ENCODE measurements at places on chromosomes 4 and X. TPM values are rescaled to one million over a fixed set of nuclear protein-coding genes. Genes with fewer than 3 reads are reported as not detected.

- peak; percentile 26 for DNase-seq
Observed at GRCh38 chrX:40158036-40158706, 60.4 kb upstream of the BCOR start.

GRCh38 chr4:153071958-153072598, 132.2 kb upstream of the TRIM2 start:
- no peak for DNase-seq

- DNase-seq: no peak
Observed at GRCh38 chr4:114921790-114922591, 191.4 kb downstream of the NDST4 start.

GRCh38 chrX:14590216-14590615, 60.9 kb downstream of the GLRA2 start:
- DNase-seq: no peak

Gene TMEM156
- total RNA-seq: 12.1 TPM

GRCh38 chrX:13055486-13055885, 11.1 kb upstream of the FAM9C start:
- DNase-seq: no peak

DNA sequence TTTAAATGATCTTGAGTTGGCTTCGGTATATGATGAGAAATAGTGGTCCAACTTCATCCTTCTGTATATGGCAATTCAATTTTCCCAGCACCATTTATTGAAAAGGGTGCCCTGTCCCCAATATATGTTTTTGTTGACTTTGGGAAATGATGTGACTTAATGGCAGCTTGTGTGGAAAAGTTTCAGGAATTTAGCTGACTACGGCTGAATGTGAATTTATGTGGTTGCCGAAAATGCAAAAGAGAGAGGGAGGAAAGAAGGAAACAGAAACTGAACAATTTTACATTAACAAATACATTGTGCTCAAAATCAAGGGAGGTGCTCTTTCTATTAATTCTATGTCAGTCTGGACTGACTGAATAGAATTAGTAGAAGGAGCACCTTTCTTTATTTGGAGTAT, 101.8 kb upstream of the CYSLTR1 start:
- no peak for DNase-seq

GRCh38 chr4:75672461-75673026, 667 bp downstream of the G3BP2 start:
- DNase-seq: peak; percentile 43

GRCh38 chrX:140087875-140088274, 122.6 kb upstream of the CXorf66 start:
- DNase-seq: no peak

Measured in MG63 (cell line).